ENCODE measurements at places on chromosomes 2 and 18.

DNA sequence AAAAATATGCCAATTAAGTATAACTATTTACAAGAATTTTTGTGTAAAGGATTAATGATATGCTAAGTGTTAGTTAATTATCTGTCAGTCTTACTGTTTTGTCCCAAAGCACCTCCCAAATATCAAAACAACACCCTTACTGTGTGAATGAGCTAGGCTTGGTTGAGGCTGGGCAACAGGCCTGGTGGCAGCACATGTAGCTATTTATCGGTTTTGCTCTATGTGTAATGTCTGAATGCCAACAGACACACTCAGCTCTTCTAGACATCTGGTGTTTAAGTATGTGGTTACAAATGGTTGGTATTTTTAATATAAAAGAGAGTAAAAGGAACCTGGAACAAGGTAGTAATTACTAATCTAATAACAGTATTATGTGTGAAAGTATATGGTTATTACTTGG is 175.3 kb downstream of the RAB3GAP1 start:
- no peak for DNase-seq

DNA sequence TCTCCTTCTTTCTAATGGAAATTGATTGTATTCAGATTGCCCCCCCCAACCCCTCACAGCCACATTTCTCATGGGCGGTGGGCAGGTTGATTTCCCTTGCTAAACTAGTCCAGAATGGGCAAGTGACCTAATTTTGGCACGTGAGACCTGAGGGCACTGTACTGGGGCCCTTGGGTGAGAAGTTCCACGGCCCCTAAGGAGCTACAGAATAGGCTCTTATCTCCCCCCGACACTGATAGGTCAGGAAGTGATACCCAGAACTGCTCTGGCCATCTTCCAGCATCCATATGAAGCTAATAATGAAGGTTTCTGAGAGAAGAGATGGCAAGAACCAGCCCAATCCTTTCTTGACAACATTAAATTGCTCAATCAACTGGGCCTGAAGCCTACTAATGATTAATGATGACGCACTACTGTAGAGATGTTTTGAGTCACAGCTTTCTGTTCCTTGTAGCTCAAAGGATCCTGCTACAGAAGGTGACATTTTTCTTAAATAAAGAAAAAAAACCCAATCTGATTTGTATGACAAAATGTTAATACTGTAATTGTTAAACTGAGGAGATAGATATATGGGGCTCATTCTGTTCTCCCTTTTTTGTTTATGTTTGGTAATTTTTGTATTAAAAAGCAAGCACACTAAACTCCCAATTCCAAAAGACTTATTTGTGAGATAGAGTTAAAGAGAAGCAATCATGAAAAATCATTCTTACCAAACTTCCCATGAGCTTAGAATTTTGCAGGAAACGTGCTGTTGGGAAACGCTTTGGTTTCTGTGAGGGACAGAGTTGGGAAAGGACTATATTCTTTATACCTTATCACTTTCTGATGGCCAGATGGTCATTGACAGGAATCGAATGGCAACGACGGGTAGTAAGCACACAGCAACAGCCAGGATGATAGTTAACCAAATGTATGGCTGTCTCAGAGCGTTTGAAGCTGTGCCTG is 28.2 kb upstream of the NARS1 start:
- DNase-seq, result no peak

- DNase-seq, result no peak
Observed at GRCh38 chr2:145685383-145686050, 1165.6 kb upstream of the ZEB2 start.

DNA sequence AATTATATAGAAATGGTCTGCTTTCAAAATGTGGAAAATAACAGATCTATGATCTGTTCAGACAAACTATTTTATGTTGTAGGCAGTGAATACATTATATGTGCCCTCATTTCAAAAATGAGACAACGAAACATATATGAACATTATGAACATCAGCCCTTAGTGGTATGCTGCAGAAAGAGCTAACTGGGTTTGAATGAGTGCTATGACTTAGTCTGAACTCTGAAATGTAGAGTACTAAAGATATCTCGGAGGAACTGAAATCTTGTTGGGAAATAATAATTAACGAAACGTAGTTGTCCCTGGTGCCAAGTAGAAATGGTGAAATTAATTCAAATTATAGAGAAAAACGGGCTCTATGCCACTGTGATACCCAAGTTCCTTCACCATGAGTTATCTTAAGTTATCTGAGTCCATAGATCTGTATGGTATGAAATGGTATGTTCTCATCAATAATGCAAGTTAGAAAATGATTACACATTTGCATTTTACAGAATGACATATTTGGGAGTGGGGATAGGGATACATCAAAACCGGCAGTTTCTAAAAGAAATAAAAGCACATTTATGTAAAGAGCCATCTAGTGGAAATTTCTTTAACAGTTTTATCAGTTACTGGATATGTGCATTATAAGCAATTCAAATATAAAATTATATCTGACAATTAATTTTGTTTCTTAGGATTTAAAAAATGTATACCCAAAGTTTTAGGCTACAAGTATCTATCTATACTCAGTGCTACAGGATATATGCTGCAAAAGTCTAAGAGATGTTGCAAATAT is 26.7 kb downstream of the STARD6 start:
- DNase-seq, result no peak

DNA sequence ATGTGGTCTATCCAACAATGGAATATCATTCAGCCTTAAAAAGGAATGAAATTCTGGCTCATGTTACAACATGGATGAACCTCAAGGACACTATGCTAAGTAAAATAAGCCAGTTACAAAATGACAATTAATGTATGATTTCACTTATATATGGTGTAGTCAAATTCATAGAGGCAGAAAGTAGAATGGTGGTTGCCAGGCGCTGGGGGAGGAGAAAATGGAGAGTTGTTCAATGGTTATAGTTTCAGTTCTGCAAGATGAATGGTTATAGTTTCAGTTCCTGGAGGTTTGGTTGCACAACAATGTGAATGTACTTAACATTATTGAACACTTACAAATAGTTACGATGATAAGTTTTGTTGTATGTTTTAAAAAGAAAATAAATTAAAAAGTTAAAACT is 79.2 kb upstream of the IL1R2 start:
- DNase-seq, result no peak

DNA sequence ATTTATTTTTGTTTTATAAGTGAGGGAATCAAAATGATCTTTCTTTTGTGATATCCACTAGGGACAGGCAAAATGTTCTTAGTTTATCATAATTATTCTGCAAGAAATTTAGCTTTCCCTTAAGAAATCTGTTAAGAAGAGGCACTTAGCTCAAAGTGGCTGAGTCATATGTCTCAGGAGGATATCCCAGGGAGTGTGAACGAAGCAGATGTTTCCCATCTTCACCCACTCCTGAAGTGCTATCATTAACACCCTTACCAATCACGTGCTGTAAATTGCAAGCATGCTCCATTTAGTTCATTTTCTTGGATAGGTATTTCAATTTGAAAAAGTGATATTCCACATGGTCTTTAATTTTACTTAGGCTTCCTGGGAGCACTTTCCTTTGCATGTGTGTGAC is 774.3 kb upstream of the TMEFF2 start:
- DNase-seq, result no peak

- DNase-seq, result no peak
Observed at GRCh38 chr2:96856776-96857666, 795 bp downstream of the ANKRD39 start.

DNA sequence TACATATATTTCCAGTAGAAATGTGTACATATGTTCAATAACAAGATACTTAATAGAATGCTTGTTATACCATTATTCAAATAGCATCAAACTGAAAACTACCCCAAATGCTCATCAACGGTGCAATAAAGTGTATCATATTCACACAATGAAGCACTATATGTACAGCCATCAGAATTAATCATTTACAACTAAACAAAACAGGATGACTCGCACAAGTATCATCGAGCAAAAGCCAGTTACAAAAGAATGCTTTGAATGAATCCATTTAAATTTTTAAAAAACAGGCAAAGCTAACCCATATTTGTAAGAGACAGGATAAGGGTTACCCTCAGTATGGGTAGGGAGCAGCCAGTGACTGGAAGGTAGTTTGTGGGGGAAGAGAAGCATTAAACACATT is 132.8 kb upstream of the PDE1A start:
- DNase-seq, result no peak

DNA sequence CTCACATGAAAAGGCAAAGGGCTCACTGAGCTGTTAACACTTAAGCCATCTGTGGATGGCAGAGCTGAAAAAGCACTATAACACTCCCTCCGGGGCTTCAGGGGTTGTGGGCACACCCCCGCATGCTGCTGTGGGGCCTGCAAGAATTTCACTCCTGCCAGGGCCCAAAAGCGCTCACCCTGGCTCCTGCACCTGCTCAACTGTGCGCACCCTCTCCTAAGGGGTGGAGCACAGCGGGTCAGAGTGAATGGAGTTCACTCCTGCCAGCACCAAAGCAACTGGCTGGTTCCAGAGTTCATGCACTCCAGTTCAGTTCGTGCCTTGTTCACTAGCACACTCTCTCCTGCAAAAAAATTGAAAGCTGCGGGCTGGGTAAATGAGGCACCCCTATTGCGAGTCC is 814.2 kb upstream of the SLC39A10 start:
- no peak for DNase-seq

DNA sequence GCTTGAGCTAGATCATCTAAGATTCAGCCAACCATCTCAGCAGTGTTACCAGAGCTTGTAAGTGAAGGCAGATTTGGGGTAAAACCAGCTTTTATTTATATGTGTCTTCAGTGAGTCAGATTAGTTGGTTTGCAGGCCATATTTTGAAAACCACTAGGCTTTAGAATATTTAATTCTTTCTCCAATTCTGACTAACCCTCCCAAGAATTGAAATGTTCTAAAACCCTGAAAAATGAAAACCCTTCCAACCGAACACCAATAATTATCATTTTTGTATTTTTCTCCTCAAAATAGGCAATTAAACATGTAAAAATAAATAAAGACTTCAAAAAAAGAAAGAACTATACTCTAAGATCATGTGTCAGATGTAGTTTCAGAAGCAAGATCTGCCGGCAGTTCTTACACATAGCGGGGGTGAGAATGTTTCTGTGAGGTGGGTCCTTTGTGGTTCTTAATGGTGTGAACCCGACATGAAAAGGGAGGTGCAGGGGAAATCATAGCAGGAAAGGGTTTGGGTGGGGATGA is 14.2 kb downstream of the PLEK start:
- DNase-seq, result no peak

DNA sequence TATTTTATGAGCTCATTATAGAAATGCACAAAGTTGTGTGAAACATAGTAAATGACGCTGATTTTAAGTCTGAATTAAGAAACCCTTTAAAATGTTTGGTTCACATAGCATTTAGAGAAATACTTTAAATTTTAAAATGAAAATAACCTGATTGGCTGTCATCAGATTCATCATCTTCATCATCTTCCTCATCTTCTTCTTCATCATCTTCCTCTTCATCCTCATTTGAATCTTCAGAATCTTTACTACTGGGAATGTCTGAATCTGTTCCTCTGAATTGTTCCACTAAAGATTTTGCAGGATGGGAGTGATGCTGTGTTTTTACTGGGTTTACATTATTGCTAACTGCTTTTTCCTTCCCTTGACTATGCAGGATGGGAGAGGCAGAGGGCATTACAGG is 146.1 kb upstream of the WDSUB1 start:
- DNase-seq, result no peak

DNA sequence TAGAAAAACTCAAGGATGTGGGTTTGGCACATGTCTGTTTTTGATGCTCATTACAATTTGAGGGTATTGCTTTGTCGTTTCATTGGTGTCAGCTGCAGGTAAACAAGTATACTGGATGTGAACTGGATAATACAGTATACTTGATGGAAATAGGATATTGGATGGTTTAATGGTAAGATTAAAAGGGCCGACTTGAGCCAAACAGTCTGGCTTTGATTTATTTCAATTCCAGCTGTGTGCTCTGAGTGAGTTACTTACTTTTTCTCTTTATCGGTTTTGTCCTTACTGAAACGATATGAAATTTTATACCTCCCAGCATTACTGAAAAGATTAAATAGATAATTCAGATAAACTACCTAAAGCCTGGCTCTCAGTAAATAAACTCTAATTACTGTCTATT is 227.6 kb downstream of the ASXL3 start:
- DNase-seq, result no peak

DNA sequence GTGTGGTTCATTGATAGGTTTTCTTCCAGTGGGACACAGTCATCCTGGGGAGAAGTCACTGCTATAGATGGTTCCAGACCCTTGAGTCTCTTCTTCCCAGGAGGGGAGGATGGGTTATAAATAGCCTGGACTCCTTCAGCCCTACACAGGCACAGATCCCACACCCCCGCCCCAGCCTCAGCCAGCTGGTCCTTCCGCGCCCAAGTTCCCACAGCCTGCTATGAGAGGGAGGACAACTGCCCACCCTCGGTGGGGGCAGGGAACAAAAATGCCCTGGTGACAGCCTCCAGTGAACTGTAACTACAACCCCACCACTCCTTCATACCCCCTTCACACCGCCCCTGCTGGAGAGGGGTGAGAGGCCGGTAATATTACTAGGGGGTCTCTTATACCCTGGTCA is 3.2 kb downstream of the ZBTB7C start:
- no peak for DNase-seq

All from putamen (tissue), 1 donor.